ENCODE measurements at places on chromosomes 7 and 10.
A peak's percentile ranks its signal among the peaks of the same experiment; 100 is the strongest.

GRCh38 chr10:106570268-106570667, 594.2 kb downstream of the SORCS1 start:
- H3K36me3 ChIP-seq, result no peaks in the 10 kb centered on the region
- H3K27me3 ChIP-seq, result peaks cover 9% of the 10 kb centered on the region

- no peak for DNase-seq
- H3K4me1 ChIP-seq, result no peaks in the 10 kb centered on the region
- H3K4me3 ChIP-seq, result no peak overlapping the region
- H3K27me3 ChIP-seq, result peaks cover 4% of the 10 kb centered on the region
- no peaks in the 10 kb centered on the region for H3K36me3 ChIP-seq
Observed at GRCh38 chr10:114103284-114103683, 59.6 kb downstream of the ADRB1 start.

GRCh38 chr10:132226586-132227405, 40.0 kb downstream of the DPYSL4 start:
- no peak overlapping the region for H3K4me3 ChIP-seq
- H3K36me3 ChIP-seq, result no peaks in the 10 kb centered on the region
- no peaks in the 10 kb centered on the region for H3K4me1 ChIP-seq
- H3K27me3 ChIP-seq, result no peaks in the 10 kb centered on the region
- no peak overlapping the region for H3K27ac ChIP-seq

DNA sequence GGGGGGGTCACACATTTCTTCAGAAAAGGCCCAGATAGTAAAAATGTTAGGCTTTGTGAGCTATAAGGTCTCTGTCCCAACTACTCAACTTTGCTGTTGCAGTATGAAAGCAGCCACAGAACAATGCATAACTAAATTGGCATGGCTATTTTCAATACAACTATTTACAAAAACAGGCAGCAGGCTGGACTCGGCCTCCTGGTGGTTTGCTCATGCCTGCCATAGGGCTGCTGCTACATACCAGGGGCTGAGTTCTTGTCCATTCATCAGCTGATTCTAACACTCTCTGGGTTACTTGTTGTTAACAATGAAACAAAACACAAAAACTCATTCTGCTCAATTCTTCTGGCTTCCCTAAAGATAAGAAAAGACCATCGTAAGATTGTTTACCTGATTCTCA, 109.4 kb upstream of the ADAM12 start:
- no peak for DNase-seq
- H3K36me3 ChIP-seq, result no peaks in the 10 kb centered on the region
- no peaks in the 10 kb centered on the region for H3K4me1 ChIP-seq
- no peak overlapping the region for H3K4me3 ChIP-seq
- H3K27me3 ChIP-seq, result no peaks in the 10 kb centered on the region
- H3K27ac ChIP-seq, result no peak overlapping the region

GRCh38 chr7:74439541-74439940, 14.2 kb upstream of the GTF2IRD1 start:
- H3K36me3 ChIP-seq, result no peaks in the 10 kb centered on the region
- H3K27me3 ChIP-seq, result no peaks in the 10 kb centered on the region
- DNase-seq, result no peak

DNA sequence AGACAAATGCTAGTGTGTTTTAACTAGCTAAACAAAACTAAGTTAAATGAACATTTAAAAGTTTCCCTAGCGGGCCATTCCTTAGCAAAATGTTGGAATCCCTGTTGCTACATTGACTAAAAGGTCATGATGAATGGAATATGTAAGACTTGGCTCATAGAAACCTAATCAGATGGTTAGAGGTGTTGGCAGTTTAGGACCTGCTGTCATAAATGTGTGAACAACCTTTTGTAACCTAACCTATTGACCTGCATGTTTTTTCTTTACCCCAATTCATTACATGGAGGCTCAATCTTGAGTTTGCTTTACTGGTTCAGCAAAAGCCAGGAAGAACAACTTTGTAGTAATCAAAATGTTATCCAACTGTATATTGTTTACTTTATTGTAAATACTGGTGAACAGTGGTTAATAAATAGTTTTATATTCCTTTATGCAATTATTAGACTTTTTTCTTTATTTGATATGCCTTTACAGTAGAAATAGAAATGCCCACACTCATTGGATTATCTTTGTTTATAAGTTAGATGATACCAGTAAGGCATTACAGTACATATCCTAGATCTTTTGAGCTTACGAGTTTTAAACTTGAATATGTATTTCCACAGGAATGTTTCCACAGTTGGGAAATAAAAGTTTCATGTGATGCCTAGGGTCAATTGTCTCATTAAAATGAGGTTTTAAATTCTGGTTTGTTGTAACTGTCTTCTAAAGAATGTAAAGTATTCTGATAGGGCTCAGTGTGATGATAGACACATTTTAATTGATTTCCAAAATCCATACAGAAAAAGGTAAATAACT, 11.6 kb downstream of the CBX3 start:
- no peaks in the 10 kb centered on the region for H3K4me1 ChIP-seq
- peaks cover 44% of the 10 kb centered on the region for H3K36me3 ChIP-seq
- no peaks in the 10 kb centered on the region for H3K27me3 ChIP-seq
- H3K27ac ChIP-seq, result no peak overlapping the region
- DNase-seq, result no peak

- no peak for DNase-seq
- H3K4me1 ChIP-seq, result peaks cover 67% of the 10 kb centered on the region
- no peak overlapping the region for H3K4me3 ChIP-seq
- no peaks in the 10 kb centered on the region for H3K27me3 ChIP-seq
Observed at GRCh38 chr7:55072251-55072650, 53.4 kb downstream of the EGFR start.

DNA sequence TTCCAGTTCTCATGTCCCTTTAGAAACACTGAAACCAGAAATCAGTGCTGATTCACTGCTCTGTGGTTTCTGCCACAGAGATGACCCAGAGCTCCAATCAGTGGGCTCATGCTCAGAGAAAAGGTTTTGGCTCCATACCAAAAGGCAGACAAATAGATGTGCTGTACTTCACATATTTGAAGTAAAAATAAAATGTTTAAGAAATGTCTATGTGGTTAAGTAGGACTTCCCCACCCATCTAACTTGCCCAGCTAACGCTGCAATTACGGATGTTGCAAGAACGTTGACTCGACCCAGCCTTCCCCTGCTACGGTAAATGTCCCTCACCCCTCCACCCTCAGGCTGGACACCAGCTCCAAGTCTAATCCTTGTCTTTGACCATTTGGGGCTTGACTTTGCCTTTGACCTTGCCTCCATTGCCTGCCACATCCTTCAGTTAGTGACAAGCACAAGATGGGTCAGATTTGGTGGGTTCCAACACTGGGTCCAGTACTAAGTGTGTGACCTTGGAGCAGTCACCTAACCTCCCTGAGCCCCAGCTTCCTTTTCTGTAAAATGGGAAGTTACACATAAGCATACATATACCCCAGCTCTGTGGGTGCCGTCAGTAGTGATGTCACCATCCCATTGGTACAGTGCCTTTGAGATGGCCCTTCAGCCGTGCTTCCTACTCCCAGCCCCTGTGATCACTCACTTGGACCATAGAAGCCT, 95.8 kb downstream of the CHST15 start:
- DNase-seq, result peak; percentile 72
- H3K36me3 ChIP-seq, result no peaks in the 10 kb centered on the region
- peaks cover 16% of the 10 kb centered on the region for H3K27me3 ChIP-seq

DNA sequence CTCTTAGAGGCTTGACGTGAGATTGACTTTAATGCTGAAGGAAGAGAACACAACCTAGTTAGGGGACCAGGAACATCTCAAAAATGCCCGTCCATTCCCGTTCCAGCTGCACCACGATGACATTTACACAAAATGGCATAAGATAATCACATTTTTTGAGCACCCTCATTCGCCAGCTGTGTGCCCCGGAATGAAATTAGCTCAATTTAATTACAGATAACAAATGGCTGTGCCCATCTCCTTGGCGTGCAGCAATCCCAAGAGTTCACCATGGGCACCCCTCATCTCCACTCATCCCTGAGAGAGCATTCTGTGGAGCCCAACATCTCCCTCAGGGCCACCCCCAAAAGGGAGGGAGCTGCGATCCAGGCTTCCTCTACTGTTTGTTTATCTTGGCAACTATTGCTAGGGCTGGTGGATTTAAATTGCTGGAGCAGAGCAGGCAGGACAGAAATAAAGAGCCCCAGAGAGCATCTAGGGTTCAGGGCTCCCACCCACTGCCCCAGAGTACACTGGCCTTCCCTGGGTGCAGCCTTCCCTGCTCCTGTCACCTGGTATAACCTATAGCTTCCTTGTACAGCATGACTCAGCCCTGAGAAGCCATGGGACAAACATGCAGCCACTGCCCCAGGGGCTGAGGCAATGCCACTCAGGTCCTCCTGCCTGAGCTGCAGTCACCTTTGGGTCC, 263.5 kb downstream of the ZEB1 start:
- H3K27me3 ChIP-seq, result no peaks in the 10 kb centered on the region
- peaks cover 25% of the 10 kb centered on the region for H3K4me1 ChIP-seq
- H3K36me3 ChIP-seq, result no peaks in the 10 kb centered on the region
- no peak overlapping the region for H3K27ac ChIP-seq
